ENCODE measurements at places on chromosomes 12 and 14.
A peak's percentile ranks its signal among the peaks of the same experiment; 100 is the strongest.

GRCh38 chr12:92784797-92785562 is 82.2 kb downstream of the PLEKHG7 start:
- DNase-seq, result peak; percentile 73

DNA sequence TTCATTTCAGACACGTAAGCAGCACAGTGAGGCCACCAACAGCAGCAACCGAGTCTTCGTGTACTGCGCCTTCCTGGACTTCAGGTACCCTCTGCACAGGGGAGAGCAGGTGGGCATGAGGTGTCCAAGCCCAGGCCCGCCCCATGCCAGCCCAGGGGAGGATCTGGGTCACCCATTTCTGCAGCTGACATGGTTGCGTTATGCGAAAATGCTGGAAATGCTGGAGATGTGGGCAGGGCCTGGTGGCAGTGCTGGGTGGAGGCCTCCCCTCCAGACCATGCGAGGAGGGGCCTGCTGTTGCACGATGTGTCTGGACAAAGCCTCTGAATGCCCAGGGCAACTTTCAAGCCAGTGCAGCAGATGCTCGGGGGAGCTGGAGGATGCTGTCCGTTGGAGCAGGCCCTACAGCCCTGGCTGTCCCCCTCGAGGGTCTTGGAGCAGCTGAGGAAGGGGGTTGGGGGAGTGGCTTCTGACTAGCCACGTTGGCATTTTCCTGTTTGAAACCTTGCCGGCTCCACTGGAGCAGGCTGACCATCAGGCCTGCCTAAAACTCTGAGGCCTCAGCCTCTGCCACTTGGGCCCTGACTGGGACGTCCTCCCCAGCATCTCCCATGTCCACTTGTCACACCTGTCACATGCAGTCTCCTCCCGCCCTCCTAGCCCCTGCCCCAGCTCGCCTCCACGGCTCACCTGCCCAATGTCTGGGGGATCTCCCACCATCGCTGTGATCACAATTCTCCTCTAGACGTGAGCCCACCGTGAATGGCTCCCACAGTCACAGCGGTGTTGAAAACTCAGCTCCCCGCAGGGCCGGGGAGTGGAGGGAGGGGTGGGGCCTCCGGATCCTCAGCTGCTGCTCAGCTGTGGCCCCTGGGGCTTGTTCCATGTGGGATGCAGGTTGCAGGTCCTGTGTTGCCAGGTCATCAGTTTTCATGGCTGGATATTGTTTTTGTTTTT is 123.4 kb downstream of the ADGRD1 start:
- no peak for DNase-seq

- DNase-seq, result no peak
Measured at GRCh38 chr14:88911809-88912208, 87.4 kb downstream of the TTC8 start.

- no peak for DNase-seq
Measured at GRCh38 chr12:45402288-45402687, 186.4 kb downstream of the ANO6 start.

DNA sequence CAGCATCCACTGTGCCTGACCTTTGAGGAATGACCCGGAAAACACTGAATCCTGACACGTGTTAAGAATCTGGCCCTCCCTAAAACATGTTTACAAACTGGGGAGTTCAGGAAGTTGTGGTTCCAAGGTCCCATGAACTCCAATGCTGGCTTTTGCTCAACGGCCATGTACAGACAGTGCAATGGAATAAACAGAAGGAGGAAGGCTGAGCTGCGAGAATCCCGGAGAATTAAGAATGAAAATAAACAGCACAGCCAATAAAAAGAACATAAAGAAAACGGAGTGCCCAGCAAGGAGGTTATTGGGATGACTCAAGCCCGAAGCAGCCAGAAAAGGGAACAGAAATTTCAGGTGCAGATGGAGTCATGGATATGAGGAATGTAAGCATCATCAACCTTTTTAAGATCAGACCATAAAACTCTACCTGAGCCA is 32.3 kb downstream of the BCL11B start:
- DNase-seq, result no peak

GRCh38 chr14:22131749-22132476 is 457.1 kb downstream of the DAD1 start:
- DNase-seq, result no peak

DNA sequence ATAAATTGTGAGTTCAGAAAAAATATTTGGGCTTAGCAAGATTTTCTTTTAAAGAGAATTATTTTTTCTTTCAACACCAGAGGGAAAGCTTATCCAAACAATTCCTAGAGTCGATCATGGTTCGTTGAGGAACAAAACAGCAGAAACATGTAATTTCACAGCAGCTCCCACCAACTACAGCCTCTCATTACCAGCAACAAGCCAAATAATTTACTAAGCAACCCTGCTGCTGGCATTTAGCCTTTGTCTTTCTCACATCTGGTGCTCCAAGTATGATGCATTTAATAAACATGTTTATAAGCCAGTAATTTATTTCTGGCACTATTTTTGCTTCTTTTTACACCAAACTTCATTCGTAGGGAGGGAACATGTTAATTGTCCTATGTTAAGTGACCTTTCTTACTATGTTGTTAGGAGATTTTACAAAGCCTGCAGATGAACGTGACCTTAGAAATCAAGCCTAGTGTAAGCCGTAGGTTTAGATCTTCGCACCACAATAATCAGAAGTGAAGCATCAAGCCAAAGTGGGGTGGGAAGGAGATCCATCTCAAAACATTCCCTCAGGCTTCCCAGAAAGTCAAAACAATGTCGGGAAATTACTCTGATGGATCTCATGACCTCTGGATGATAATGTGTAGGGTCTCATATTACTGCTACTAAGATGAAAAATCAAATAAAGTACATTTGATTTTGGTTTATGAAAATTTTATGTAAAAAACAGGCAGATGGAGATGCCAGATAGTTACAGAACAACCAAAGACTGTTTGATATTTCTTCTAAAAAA is 128.4 kb downstream of the RPAP3 start:
- DNase-seq, result no peak

- DNase-seq, result no peak
Measured at GRCh38 chr12:50926415-50926814, 25.9 kb upstream of the HIGD1C start.

DNA sequence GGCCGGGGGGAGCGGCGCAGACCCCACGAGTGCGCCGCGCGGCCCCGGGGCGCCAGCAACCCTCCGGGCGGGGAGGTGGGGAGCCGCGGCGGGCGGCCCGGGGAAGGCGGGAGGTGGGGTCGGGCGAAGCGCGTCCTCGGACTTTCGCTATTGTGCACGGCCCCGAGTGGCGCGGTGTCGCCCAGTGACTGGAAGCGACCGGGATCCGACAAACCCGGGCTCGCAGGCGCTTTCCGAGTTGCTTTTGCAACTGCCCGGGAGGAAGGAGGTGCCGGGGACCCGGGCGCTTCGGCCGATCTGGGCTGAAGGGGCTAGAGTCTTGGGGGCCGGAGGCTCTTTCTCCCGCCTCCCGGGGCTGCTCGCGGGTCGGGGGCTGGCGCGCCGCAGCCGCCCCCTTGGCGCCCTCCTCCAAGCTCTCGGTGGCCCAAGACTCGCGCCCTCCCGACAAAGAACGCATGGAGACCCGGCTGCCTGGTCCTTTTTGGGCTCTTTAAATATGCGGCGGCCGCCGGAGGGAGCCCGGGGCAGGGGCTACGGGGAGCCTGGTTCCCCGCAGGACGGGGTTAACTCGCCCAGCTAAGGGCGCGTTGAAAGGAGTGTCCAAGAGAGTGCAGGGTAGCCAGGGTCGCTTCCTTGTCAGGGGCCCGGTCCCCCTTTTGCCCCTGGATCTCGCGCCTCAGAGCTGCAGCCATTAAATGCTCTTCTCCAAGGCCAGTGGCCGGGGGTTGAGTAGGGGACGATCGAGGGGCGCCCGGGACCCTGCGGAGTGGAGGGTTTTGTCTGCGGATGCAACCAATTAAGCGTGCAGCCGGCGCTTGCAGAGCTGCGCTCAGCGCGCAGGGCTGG is 1.4 kb downstream of the HMGA2 start:
- peak; percentile 47 for DNase-seq

GRCh38 chr12:3227076-3227975 is 150.1 kb downstream of the TSPAN9 start:
- no peak for DNase-seq

- DNase-seq, result no peak
Measured at GRCh38 chr14:54929556-54929955, 26.9 kb upstream of the GCH1 start.

DNA sequence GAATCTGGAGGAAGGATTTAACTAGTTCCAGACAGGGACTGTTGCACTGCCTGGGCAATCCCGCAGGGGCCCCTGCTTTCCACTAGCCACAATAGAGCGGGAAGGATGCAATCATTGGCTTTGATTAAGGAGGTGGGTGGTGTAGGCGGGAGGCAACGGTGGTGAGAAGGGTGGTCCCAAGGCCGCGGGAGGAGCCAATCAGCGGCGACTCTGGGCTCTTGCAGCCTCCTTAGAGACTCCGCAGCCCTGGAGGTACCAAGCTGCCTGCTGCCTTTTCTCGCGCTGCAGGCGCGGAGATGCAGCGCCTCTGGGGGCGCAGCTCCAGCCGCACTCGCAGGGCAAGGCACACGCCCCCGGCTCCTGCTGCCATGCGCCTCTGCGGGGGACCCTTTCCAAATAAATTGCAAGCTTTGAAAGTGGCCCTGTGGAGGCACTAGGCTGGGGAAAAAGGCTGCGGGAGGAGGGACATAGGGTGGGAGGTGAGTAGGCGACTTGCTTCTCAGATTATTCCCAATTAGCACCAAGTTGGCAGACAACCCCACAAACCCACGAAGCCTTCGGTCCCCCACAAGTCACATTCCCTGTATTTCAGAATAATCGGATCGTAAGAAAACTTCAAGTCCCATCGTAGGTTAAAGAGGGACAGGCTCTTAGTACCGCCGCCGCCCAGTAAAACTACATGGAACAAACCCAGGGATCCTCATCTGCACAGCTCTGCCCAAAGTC is 858 bp upstream of the KCNA1 start:
- peak; percentile 88 for DNase-seq

DNA sequence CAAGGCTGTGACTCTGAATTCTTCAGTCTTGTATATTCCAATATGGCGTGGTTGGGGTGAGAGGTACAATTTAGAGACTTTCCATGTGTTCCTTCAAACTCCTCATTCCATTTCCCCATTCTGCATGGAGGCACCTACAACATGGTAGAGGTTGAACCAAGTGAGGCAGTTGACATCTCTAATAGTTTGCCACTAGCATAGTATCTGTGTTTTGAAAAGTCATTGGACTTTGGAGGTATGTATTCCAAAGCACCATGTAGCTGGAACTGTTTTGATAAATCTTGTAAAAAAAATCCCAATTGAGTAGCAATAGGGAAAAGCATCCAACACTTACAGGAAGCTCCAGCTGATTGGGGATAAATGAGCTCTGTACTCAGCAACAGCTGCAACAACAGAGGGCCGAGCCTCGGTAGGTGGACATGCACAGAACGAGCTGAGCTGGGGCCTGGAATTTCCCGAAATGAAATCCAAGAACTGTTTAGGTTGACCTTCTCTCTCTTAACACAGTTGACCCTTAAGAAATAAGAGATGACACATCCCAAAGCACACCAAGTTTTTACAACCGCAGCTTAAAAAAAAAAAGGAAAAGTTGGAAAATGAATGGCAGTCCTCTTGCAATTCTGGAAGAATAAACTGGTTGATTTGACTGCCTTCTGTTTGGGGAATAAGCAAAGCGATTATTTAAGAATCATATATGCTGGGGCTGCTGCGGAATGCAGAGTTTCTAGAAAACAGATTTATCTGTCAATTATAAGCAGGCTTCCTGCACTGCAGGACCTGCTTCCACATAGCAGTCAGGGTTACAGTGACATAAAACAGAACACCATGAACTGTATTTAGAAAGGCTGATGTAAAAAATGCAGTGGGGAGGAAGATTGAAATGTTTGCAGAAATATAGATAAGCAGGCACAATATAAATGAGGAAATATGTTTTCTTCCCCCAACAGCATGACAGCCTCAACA is 194.6 kb upstream of the KRR1 start:
- peak; percentile 90 for DNase-seq

DNA sequence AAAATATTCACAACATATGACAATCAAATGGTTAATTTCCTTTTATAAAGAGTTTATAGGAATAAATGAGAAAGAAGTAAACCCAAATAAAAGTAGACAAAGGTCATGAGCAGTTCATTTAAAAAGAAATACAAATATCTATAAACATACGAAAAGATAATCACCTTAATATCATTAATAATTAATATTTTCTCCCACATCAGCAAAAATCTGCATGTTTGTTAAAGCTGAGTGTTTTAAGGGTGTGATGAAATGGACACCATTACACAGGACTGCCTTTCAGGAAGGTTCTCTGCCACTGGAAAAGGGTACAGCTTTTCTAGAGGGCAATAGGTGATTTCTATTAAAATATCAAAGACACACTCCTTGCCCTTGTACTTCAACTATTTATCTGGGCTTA is 14.7 kb upstream of the DHRS4 start:
- DNase-seq, result no peak

DNA sequence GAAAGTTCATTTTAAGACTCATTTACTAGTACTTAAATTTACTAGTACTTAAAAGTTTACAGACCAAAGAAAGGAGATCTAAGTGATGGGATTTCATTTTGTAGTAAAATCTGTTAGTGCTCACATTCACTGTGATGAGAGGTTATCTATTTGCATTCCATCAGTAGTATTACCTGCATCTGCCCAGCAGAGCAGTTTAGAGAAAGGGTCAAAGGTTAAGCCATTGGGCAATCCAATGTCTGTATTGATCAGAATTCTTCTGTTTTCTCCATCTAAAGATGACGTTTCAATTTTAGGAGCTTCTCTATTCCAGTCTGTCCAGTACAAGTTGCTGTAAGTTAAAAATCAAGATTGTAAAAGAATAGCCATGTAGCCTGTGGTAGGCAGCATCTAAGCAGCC is 18.3 kb downstream of the RTRAF start:
- no peak for DNase-seq

- peak; percentile 77 for DNase-seq
Measured at GRCh38 chr12:49342066-49342913, 4.4 kb upstream of the DNAJC22 start.

- no peak for DNase-seq
Measured at GRCh38 chr14:69114763-69115162, 38.2 kb downstream of the DCAF5 start.

DNA sequence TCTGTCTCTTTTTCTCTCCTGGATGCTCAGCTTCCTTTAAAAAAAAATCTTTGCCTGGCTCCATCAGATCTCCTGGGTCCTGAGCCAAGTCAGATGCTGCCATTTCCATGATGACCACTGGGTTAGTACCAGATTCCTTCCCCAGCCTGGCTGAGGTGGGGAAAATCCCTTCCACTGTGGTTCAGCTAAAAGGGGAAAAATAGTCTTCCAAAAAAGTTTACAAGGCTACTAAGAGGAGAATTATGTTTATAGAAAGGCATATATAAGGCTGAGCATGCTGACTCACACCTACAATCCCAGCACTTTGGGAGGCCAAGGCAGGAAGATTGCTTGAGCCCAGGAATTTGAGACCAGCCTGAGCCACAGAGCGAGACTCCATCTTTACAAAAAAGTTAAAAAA is 28.4 kb upstream of the GAS2L3 start:
- DNase-seq, result no peak

- no peak for DNase-seq
Measured at GRCh38 chr12:57239587-57240065, 10.1 kb downstream of the SHMT2 start.

GRCh38 chr14:32900547-32900946 is 38.1 kb upstream of the NPAS3 start:
- DNase-seq, result no peak

All from fibroblast of skin of scalp (primary cell).